Right renal pelvis (tissue), 4 donors: ENCODE measurements at places on chromosomes 4 and X. TPM values are rescaled to one million over a fixed set of nuclear protein-coding genes. Genes with fewer than 3 reads are reported as not detected.

AMTN gene
- not detected for polyA plus RNA-seq

DNA sequence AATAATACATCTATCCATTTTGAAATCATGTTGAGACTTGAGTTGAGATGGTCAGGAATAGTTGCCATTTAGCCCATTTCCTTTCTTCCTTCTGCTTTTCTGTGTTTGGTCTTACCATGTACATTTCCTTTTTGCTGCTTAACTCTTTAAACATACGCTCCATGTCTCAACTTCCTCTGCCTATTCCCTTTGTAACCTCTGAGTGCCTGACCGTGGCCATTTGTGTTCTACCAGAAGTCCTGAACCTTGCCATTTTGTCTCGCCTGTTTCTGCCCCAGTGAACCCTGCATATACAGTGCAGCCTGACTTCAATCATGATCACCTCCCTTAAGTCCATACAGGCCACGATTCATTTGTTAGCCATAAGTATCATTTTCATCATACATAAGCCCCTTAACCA lies 169.0 kb downstream of the RAPGEF2 start:
- no peak for DNase-seq

CT45A10 gene
- not detected for polyA plus RNA-seq

DDIT4L gene
- polyA plus RNA-seq: 3.2 TPM

STK26 gene
- polyA plus RNA-seq: 12.2 TPM

DNA sequence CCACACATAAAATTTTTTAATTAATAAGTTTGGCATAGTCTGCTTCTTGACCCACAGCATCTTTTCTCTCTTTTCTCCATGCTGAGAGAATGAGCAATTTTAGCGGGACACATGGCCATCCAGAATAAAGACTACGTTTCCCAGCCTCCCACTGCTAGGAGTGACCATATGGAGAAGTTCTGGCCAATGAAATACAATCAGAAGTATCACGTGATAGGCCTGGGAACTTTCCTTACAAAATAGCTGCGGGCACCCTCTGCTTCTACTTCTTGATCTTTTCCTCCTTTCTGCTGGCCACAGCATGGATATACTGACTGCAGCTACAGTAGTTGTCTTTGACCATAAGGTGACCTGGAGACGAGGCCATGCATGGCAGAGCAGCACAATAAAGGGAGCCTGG lies 348.0 kb downstream of the BCOR start:
- no peak for DNase-seq

HSFX4 gene
- 0.14 TPM for polyA plus RNA-seq

PHOX2B gene
- 0.88 TPM for polyA plus RNA-seq
